ENCODE measurements at places on chromosomes 3 and 15. TPM values are rescaled to one million over a fixed set of nuclear protein-coding genes. Genes with fewer than 3 reads are reported as not detected.
A peak's percentile ranks its signal among the peaks of the same experiment; 100 is the strongest.

SCAANT1 gene
- not detected for total RNA-seq

ACAN gene
- 0.34 TPM for total RNA-seq

CFAP44 gene
- total RNA-seq = 3.1 TPM

OR5H15 gene
- not detected for total RNA-seq

CP gene
- total RNA-seq = not detected

DNA sequence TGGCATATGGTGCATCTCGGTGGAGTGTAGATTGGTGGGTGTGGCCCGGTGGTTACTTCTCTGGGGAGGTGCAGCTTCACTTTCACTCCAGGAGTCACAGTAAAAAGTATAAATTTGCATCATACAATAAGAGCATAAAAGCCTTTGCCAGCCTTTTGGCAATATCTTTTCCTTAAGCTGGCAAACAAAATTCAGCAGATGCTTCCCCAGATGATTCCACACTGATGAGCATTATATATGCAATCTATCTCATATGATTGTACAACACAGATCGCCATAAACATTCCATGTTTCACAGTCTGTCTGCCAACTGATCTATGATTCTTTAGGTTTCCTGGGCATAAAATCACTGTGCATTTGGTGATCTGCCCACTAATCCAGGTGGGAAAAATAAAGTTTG lies 120.2 kb upstream of the ALCAM start:
- DNase-seq = no peak

GRCh38 chr3:152120601-152121269 lies 148.0 kb upstream of the MBNL1 start:
- no peak for DNase-seq

DNA sequence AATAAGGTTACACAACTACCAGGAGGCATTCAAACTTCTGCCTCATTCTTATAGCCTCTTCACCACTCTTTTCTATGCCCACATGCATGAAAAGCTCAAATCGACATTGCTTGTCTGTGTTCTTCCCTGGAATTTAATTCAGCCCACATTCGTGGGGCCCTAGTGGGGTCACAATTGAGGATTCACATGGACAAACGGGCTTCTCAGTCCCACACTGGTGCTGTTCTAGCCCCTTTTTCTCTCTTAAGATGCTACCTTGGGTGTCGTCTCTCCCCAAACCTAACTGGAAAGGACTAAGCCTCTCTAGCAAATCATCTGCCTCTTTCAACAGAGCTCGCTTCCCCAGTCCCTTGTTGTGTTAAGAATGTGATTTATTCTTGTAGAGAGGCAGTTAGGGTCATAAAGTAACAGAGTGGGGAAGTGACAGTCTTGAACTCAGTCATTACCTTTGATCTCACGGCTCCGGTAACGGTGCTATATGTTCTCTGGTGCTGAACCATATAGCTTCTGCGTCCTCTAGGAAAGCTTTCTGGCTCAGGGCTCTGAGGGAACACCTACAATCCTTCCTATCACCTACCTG lies 4.9 kb downstream of the LPP start:
- no peak for DNase-seq

DNA sequence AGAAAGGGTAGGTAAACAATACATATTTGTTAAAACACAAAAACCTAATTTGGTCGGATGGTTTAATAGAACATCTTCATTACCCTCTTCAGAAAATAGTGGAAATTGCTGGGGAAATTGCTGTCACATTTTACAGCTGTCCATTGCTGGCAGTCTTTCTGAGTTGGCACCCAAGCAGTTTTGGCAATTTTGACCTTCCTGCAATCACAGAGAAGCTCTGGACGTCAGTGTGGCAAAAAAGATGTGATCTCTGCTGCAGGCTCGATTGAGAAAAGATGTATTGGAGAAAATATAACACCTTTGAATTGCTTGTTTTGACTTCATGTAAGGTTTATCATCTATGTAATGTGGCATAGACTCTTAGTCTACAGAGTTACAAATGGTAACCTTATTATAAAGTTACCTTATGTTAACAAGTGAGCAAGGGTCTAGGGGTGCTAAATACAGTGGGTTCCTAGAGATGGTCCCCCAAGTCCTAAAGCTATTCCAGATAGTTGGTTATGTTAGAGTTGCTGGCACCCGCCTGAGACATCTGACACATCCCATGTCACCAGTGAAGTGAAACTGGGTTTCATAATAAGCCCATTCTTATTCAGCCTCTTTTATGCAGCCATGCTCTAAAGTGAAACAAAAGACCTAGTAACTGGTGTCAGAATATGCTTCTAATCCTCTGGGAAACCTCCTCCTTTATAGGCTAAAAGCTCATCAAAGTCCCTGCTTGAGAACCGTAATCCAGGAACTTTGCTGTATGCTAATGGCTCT lies 14.0 kb downstream of the UBE2E1 start:
- peak; percentile 27 for DNase-seq

- DNase-seq = no peak
These were observed 60.6 kb upstream of the ARNT2 start for GRCh38 chr15:80343554-80343992.

DNA sequence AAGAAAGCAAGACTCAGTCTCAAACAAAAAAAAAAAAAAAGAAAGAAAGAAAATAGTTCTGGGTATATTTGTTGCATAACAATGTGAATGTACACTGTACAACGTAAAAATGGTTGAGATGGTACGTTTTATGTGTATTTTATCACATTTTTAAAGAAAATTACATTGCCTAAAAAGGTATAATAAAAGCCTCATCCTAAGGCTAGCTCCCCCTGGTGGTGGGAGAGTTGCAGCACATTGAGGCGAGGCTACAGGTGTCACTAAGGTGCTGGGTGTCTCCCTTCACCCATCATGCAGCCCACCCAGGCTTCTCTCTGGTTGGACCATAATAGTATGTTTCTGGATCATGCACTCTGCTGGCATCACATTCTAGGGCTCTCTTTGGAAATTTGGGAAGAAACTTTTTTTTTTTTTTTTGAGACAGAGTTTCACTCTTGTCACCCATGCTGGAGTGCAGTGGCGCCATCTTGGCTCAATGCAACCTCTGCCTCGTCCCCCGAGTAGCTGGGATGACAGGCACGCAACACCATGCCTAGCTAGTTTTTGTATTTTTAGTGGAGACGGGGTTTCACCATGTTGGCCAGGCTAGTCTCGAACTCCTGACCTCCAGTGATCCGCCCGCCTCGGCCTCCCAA lies 12.4 kb upstream of the RAB11A start:
- peak; percentile 81 for DNase-seq

- DNase-seq = no peak
These were observed 79.3 kb upstream of the TCF12 start for GRCh38 chr15:56839099-56839498.

- no peak for DNase-seq
These were observed 13.8 kb downstream of the MUC13 start for GRCh38 chr3:124920718-124921117.

Data from neural progenitor cell (in vitro differentiated cells).